ENCODE measurements at places on chromosomes 3 and 15.

DNA sequence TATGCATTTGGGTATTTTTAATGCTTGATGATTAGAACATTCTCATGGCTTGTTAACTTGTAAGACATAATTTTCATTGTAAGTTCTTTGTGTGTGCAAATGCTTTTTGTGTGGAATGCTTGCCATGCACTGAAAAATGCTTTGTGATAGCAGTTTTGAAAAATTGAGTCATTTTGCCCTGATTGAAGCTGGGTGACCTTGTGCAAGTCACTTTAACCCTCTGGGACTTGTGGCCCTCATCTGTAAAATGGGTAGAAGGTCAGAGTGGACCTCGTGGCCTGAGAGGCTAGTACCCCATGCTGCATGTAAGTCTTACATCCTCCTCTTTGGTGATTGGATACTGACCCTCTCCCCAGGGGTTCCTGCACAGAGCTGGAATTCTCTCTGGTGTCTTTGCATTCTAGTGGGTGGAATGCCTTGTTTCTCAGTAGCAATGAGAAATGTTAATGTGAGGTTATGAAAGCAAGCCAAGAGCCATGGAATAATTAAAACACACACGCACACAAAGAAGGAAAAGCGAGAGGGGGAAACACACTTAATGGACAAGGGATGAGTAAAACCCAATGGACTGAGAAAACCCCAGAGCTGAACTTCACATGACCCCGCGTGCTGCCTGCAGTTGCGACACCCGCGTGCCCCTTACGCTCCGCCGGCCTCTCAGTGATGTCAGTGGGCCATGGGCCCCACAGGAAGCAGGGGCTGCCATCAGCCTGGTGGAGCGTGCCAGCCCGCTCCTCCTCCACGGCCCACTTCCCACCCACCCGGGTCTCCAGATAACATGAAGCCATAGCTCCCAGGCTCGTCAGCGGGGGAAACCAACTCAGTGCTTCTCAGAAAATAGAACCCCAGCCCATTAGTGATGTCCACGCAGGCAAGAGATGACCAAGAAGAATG is 44.0 kb downstream of the SMAD3 start:
- no peak for DNase-seq

DNA sequence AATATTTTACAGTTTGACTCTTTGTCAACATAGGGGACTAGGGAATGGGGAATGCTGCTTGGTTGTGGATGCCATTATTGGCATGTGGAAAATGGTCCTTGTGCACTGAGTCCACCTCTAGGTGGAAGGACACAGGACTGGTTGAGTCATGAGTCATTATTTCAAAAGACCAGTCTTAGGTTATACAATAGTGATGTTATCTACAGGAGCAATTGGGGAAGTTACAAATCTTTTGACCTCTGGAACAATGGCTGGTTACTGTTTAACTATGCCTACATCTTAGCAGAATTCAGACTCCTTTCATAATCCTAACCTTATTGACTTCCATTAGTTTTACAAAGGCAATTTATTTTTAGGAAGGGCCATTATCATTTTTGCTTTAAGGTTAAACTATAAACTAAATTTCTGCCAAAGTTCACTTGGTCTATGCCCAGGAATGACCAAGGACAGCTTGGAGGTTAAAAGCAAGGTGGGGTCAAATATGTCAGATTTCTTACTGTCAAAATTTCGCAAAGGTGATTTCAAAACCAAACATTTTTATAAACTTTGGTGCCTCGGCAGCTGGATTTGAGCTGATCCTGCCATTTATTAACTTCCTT is 11.8 kb upstream of the CCR8 start:
- no peak for DNase-seq

GRCh38 chr3:193594946-193595689 is 2.1 kb downstream of the OPA1 start:
- DNase-seq: no peak

DNA sequence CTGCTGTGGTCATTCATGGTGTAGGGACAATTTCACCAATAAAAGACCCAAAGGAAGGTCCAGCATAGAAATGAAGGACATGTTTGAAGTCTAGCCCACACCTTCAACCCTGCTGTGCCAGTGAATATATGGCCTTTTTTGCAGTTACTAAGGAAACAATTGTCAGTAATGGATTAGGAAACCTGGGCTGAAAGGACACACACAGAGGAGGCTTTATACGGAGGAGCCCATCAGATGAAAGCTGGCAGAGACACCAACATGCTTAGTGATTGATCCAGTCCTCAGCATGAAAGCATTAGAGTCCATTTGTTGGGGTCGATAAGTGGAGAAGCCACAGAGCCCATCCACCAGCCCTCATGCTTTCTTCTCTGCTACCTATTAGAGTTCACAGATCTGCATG is 584.3 kb downstream of the AGBL1 start:
- DNase-seq: no peak

DNA sequence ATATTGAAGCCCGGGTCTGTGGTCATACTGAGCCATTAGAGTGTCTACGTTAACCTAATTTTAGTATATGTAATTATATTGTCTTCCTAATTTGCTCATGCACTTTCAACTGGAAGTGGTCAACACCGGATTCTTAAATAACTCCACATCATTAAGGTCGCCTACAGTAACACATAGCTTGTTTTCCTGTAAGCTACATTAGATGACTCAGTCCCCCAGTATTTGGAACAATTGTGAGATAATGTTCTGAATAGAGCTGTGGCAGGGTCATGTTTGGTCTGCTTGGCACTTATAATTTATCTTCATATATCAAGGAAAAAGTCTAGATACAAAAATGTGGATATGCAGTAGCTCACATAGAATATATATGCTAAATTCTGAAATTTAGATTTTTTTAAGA is 486.2 kb downstream of the IGSF11 start:
- no peak for DNase-seq

DNA sequence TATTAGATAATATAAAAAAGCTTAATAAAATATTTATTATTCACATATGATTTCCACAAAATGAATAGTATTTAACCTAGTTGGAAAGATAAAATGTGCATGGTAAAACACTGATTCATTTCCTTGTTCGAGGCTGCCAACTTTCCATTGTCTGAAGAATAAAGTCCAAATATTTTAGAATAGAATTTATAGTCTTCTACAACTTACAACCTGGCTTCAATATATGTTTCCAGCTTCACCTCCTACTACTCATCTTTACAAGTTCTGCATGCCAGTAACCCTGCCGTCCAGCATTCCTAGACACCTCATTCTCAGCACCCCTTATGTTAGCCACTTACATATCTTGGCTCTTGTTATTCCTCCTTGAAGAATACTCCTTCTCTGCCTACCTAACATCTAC is 244.5 kb downstream of the FGF12 start:
- no peak for DNase-seq

GRCh38 chr15:82146990-82147461 is 101.2 kb upstream of the MEX3B start:
- no peak for DNase-seq

DNA sequence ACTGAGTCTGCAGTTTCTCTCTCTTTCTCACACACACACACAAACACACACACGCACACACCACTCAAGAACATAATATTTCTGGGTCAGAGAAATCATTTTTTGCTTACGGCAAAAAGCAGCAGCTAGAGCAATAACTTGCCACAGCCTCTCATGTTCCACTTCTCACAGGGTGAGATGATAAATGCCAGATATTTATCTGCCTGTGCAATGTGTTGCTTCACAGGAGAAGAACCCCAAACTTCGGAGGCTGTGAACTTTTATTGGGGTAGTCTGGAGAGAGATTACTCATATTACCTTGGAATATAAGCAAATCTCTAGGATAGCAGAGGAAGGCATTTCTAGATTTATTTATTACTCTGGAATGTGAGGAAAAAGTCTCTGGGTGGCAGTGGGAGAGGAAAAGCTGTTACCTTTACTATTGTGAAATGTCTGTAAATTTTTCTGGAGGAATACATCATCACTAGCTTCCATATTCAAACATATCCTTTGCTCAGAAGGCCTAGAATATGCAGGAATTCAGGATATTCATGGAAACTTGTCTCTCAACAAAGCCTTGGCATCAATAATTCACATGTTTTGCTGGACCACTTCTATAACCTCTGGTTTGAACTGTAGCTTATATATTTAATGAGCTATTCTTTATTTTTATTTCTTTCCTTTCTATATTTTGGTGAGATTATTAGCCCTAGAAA is 369.2 kb downstream of the NSUN3 start:
- no peak for DNase-seq

DNA sequence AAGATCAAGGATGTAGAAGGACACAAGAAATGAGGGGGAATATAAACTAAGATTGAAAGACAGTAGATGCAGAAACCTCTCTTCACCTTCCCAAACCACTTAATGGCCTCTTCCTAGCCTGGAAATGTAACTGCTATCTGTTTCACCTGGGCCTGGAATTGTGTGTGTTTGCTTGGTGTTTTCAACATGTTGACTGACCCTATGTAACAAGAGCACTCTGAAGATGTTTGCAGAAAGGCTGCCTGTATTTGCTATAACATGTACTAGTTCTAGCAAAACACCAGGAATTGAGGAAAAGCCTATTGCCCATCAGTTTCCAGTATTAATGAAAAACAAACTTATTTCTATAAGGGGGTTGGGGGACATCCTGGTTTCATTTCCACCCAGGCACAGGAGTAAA is 248.3 kb downstream of the WDR72 start:
- DNase-seq: no peak

DNA sequence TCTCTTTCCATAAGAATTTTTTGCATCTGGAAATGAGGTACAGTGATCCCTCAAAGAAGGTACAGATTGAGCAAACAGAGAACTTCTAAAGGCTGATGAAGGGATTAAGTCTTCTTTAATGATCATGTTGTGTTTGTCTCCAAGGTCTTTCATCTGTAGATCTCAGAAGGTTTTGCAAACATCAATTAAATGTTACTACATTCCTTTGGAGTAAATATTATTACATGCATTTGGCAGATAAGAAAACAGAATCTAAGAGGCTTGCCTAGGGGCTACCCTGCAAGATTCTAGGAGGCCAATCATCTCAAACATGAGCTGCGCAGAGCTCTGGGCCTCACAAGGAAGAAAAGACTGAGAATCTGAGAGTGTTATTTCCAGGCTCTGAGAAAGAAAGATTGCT is 70.9 kb upstream of the LPP start:
- no peak for DNase-seq

GRCh38 chr3:142624341-142625152 is 28.4 kb downstream of the PLS1 start:
- DNase-seq: no peak

- DNase-seq: no peak
Measured at GRCh38 chr3:109265295-109265694, 51.0 kb downstream of the DPPA2 start.

- no peak for DNase-seq
Measured at GRCh38 chr15:100112061-100112420, 229.7 kb downstream of the ADAMTS17 start.

DNA sequence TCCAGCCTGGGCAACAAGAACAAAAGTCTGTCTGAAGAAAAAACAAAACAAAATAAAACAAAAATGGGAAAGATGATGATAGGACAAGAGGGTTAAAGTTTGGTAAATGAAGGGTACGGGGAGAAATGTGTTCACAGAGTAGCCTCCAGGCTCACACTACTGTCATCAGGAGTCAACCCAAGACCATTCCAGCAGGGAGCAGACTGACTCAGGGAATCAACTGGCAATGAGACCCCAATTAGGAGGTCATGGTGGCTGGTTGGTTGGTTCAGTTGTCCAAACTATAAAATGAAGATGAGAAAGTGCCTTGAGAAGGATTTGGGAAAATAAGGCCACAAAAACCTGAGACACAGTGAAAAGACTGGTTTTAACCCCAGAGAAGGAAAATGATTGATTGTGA is 51.8 kb downstream of the KLHL6 start:
- DNase-seq: no peak

DNA sequence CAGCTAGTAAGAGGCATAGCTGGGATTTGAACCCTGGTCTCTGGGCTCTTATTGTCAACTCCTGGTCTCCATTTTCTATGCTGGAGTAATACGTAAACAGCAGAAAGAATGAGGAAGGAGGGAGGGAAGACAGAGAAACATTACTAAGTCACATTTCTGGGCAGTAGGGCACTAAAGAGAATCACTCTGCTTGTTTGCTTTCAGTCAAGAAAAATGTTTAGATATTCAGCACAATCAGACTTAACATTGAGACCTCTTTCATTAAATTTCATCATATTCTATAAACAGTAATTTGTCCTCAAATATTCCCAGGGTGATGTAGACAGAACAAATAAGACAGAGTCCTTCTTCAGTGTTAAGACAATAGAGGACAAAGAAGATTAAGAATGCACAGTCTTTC is 67.7 kb upstream of the BNC1 start:
- no peak for DNase-seq

DNA sequence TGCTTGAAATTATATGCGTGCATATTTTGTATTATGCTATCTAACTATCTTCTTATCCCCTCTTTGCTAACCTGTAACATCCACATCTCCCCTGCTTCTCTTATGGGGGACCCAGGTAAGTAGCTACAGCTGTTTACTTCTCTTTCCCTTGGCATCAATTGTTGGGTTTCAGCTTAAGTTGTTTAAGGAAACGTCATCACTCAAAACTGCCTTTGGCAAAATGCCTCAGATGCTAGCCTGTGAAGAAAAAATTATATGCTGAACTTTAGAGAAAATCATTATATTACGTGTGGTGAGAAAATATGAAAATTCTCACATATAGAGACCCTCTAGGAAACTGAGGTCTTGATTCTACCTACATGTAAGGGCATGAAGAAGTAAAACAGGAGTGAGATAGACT is 447.0 kb upstream of the NECTIN3 start:
- no peak for DNase-seq

- no peak for DNase-seq
Measured at GRCh38 chr3:117587416-117587815, 877.8 kb downstream of the TUSC7 start.

DNA sequence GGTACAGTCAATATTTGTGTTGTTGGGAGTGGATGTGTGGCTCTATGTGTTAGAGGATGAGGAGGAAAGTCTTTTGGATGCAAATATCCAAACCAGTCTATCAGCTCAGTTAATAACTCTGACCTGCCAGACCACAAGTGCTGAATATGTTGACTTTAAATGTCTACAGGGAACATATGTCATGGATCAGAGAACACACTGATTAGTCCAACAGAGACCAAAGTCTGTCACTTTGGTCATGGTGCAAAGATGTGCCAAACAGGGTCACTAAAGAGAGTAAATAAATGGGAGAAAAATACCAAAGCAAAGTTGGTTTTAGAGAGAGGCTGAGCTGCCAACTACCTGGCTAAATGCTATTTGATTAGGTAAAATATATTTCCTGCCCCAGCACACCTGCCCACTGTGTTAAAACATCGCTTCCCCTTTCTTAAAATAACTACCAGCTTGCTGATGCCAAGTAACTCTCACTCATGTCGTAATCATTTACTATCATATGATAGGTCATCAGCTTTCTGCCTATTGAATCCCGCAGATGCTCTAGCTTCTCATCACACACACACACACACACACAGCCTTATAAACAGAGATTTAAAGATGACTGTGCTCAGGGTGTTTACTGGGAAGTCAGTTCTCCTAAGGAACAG is 173.3 kb downstream of the PDZRN3 start:
- DNase-seq: no peak

- DNase-seq: no peak
Measured at GRCh38 chr15:31357148-31357547, 30.5 kb downstream of the KLF13 start.

- DNase-seq: peak; percentile 70
Measured at GRCh38 chr15:44662478-44663409, 718 bp downstream of the SPG11 start.

GRCh38 chr15:75929799-75930565 is 26.3 kb downstream of the FBXO22 start:
- DNase-seq: no peak

All from stimulated activated CD8-positive, alpha-beta memory T cell treated with anti-CD3 and anti-CD28 coated beads, Interleukin-15, amount 100 ng/mL, for 1 hour (primary cell).